ENCODE measurements at places on chromosomes 1 and 21.

GRCh38 chr1:235735621-235736020, 86.0 kb upstream of the GNG4 start:
- no peak for DNase-seq

DNA sequence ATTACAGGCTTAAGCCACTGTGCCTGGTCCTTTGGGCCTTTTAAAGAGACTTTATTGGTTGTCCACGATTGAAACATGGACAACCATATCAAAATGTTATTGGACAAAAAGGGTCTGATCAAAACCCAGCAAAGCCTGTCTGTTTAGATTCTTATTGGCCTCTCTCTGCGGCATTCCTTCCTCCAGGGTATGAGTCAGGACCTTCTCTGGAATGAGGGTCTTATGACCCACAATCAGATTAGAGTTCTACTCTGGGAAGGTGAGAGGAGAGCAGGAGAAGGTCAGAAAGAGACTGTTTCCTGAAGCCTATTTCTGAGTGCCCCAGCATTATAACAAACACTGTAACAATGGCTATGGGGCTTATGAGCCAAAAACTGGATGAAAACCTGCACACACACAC, 7.9 kb downstream of the LURAP1 start:
- DNase-seq: peak; percentile 52

DNA sequence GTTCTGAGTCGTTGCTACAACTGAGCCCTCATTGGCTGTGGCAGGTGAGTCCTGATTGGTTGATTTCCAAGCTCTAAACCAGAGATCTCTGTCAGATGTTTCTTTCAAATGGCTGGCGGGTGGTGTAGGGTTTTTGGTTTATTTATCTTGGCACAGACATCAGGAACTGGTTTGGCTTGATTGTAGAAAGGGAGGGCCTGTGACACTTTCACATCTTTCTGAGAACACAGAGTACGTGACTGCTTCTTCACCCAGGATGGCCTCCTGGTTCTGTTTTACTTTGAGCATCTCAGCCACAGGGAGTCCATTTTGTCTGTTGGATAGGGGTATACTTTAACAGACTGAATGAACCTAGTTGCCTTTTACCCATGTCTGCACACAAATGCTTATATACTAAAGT, 89.4 kb upstream of the GPR52 start:
- no peak for DNase-seq

DNA sequence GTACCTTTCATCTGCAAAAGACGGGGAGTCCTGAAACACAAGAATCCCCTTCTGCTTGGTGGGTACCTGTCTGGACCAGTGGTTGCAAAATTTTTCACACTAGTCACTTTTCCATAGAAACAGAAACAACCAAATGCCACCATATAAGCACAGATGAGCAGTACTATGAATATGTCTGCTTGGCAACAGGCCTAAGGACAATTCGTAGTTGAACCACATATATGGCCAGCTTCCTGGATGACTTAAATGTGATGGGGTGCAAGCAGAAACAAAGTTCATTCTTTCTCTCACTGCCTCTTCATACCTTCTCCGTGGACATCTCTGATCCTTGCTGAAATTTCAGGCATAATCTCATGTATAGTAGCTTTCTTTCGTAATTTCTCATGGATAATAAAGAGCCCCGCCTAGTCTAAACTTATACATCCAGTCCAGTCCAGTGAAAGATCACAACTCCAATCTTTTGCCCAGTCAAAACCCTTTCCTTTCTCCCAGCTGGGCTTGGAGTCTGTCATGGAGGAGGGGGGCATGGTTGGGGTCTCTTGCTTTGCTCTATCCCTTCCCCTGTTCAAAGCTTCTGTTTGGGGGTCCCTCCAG, 7.0 kb downstream of the FCAMR start:
- no peak for DNase-seq

- DNase-seq: no peak
These were observed 89.7 kb downstream of the BCAR3 start for GRCh38 chr1:93591676-93592550.

DNA sequence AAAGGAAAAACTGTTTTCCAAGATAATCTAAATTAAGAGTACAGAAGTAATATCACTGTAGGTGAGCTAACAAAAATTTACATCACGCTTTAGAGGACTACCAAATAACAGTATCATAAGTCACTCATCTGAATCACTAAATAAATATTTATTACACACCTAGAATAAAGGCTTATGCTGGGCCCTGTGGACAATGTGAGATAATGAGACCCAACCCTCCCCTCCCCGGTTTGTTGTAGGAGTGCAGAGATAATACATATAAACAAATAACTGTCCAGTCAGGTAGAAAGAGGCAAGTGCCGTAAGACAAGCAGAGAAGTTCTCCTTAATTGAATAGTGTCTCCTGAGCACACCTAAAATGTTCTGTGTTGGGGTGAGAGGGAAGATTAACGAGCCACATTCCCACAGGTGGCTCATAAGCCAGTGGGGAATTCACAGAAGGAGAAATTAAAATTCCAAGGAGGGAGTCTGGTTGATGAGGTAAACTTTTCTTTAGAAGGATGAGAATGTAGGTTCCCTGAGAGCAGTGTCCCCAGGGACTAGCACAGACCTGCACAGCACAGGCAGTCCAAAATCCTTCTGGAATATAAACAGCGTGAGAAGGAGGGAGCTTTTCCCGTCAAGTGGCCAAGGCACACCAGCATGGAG, 241.4 kb downstream of the NFIA start:
- no peak for DNase-seq

DNA sequence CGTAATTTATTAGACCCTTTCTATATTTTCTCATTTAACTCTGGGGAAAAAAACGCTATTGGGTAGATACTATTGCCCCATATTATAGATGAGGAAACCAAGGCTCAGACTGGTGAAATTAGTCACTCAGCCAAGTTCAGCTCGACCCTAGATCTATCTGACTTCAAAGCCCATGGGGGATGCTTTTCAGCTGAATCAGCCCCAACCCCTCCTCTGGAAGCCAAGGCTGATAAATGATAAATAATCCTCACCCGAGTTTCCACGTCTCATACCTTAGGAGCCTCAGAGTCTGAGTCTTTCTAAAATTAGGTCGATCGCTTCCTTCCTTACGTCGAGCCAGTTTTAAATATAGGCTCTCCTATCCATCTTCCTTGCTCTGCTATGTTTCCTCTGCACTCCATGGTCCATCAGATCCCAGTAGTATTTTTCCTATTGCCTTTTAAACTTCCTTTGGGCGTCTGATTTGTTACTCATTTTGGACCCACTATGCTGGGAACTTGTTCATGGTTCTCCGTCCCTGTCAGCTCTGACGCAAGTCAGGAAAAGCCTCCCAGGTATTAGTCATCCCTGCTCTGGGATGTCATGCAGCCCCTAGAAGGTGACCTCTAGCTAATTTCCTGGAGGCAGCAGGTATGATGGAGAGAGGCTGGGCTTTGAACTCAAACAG, 122.8 kb downstream of the PLPP3 start:
- DNase-seq: no peak

DNA sequence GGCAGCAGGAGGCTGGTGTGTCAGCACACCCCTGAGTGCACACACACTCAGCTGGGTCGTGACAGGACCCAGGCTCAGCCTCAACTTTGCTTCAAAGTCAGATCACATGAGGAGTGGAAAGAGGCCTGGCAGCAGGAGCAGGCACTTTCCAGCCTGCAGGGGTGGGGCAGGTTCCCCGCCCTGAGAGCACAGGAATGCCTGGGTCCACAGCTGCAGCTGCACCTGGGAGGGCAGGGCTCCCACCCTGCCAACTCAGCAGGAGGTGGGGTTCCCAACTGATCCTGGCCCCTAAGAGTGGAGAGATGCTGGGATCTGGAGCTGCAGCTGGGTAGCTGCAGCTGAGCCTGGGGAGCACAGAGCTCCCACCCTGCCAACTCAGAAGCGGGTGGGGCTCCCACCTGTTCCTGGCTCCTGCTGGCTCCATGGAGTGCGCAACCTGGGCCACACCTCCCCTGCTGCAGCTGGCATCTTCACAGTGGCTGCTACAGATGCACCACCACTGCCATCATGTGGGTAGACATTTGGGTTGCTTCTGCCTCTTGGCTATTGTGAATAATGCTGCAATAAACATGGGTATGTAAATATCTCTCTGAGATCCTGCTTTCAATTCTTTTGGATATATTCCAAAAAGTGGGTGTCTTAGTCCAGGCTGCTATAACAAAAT, 415.4 kb downstream of the TTLL7 start:
- DNase-seq: no peak

- DNase-seq: no peak
These were observed 73.1 kb downstream of the GATAD2B start for GRCh38 chr1:153849487-153850185.

DNA sequence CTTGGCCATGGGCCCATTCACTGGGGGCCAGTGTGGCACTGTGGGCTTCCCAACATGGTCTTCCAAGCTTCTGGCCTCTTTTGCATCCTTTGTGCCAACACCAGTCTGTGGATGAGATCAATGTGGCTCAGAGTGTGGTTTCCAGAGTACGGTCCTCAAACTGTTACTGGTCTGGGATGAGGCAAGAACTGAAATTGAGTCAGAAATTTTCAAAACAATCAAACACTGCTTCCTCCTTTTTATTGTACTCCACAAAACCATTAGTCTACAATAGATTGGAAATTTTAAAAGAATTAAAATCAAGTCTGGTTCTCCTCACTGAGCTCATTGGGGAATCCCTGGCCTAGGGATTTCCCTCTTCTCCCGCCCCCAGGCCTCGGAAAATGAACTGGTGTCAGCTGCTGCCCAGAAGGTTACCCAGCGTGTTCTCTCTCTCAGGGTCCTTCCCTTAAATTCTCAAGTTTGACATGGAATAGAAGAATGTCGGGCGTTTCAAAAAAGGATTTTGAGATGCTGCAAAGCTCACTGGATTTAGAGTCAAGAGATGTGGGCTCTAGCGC, 222.0 kb downstream of the SDCCAG8 start:
- no peak for DNase-seq

DNA sequence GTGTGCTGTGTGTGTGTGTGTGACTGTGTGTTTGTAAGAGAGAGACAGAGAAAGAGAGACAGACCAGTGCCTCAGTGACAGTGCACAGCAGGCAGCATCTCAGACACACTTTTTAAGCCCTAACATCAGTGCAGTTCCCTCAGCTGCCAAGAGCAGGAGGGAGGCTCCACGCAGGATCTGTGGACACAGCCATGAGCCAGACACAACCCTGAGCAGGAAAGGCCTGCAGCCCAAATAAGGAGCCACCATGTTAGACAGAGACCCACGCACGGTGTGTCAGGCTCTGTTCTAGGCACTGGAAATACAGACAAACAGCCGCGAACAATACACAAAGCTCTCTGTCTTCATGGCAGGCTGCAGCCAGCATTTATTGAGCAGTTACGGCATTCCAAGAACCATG, 445.5 kb downstream of the MATN1 start:
- DNase-seq: no peak

- DNase-seq: no peak
These were observed 21.1 kb downstream of the CRYAA start for GRCh38 chr21:43189936-43190335.

DNA sequence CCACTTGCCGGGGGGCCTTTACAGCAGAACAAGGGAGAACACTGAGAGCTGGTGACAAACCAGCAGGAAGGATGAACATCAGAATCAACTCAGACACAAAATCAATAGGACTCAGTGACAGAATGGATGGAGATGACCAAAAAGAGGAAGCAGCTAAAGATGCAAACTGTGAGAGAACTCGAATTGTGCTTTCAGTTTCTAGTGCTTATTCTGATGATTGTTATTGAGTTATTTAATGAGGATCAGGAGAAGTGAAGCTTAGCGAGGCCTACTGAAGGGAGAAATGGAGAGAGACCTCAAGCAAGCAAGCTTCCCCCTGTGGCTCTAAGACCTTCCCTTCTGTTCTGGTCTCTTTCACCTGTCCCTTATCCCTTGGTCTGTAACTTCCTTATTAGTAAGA, 30.3 kb upstream of the TMEM125 start:
- DNase-seq: no peak

DNA sequence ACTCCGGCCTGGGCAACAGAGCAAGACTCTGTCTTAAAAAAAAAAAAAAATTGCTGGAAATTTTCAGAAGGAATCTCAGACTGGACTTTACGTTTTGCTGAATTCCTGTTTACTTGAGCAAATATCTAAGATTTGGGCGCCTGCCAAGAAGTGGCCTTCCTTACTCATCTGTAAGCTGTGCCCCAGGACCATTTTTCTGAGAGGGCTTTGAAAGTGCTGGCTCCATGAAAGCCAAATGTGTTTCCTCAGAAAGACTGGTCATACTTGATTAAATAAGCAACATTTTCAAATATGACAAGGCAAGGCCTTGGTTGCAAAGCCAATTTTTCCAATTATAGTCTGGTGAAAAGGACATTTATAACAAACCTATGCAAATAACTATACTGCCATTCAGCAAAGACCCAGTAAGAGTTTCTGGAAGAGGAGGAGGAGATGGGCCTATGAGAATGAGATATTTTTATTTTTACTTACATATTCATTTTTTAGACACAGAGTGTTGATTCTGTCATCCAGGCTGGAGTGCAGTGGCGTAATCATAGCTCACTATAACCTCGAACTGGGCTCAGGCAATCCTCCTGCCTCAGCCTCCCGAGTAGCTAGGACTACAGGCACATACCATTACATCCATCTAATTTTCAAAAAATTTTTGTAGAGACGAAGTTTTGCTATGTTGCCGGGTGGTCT, 56.3 kb upstream of the HTR1D start:
- no peak for DNase-seq

GRCh38 chr21:42735944-42736343, 82.5 kb downstream of the PDE9A start:
- no peak for DNase-seq

- no peak for DNase-seq
These were observed 10.8 kb upstream of the CACYBP start for GRCh38 chr1:174988986-174989385.

DNA sequence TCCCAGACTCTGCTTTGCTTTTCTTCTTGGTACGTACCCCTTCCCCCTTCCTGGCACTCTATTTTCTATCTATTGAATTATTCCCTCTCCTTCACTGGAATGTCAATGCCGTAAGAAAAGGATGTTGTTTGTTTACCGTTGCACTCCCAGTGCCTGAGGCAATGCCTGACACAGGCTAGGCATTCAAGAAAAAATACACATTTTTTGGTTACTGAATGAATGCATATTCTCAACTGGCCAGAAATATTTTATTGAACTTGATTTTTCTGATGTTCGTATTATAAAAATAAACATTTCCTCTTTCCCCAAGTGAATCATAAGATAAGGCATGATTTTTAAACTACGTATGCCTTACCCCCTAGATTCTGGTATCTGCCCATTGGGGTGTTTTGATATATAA, 41.2 kb downstream of the GNG12 start:
- DNase-seq: no peak

GRCh38 chr21:27060190-27060589, 93.3 kb upstream of the ADAMTS5 start:
- DNase-seq: no peak

DNA sequence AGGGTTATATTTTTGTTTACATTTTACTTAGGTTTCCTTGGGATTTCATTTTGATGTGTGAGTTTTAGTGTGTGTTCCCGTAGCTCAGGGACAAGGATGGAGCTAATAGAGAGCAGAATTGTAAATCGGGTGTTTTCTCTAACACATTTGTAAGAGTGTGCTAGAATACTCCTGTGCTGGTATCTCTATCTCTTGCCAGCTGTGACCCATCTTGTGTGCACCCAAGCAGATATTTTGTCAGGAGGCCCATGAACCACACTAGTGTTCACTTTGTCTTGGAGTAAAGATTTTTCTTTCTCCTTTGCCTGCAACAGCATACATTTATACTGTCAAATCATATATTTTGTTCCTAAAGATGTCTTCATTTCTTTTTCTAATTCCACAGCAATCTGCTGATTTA, 23.4 kb downstream of the KRTAP19-8 start:
- DNase-seq: no peak

GRCh38 chr1:31952825-31953220, 14.7 kb upstream of the PTP4A2 start:
- no peak for DNase-seq

Measured in cardiac muscle cell (in vitro differentiated cells and primary cell).